ENCODE measurements at places on chromosomes 7 and 10.
A peak's percentile ranks its signal among the peaks of the same experiment; 100 is the strongest.

GRCh38 chr10:1531883-1532597 is 205.3 kb downstream of the ADARB2 start:
- DNase-seq = no peak

- no peak for DNase-seq
Observed at GRCh38 chr10:127739908-127740307, 2.9 kb downstream of the FOXI2 start.

DNA sequence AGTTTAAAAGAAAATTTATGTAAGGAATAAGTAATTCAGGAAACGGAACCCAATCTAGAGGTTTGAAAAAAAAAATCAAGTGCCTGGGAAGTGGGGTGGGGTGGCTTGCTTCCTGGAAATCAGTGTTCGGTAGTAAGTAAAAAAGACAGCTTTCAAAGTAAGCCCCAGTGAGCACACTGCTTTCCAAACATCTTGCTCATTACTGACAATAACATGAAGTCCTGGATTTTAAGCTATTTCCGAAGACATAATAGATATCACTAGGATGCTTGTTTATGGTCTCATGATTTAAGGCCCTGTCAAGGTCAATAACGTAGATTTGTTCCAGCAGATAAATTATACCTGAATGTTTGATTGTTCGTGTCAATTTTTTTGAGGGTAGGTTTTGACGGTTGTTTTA is 1.3 kb downstream of the STAMBPL1 start:
- peak; percentile 9 for DNase-seq

DNA sequence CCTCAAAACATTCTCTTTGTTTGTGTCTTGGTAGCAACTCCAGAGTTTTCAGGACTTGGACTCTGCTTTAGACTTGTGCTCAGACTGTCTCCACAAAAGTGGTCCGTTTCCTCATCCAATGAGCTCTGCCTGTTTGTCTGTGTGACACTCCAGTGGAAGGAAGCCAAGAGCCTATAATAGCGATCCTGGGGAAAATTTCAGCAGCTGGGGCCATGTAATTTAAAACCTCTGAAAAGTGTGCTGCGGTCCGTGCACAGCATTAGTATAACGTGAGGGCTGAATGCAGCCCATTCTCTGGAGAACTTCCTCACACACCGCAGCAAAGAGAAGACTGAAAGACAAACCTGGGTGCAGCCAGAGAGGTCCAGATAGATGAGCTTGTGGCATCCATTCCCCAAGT is at the start of gene LRRC17:
LRRC17 (plus strand) TSS at position 259 of the 400 bp plus-strand sequence. CDS start 20,914 bp downstream, outside the sequence.
- peak; percentile 87 for DNase-seq

DNA sequence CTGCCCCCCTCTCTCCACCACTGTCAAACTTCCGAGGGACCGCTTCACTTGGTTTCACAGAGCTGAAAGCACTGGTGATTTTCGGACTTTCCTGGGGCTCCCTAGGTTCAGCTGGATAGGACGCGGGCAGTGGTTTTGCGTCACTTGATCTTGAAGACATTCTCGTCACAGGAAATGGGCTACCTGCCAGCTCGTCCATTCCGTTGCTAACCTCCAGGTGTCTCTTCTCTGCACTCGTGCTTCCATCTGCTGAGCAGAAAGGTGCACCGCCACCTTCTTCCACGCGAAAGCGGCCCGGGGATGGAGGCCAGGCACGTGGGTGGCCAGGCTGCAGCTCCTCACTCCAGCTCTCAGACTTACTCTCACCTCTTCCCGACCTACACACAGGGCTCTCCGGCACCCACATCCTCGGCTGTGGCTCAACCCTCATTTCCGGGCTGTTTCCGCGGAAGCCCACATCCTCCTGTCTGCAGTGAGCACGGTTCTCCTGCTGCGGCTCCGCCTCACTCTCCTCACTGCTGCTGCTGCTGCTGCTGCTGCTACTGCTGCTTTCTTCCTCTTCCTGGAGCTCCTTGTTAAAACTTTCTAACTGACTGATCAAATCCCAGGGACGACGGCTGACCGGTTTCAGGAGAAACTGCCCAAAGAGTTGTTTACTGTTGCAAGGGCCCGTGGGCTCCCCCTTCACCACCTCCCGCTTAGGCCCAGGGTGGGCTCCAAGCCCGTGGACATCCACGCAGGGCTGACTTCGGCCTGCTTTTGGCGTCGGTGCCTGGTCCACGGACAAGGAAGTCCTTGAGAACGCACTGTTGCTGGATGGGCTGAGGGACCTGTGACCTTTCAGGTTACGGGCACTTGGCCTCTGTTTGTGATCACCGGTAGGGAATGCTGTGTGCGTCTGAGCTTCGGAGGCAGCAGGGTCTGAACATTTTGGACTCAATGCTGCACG is 32.1 kb downstream of the JCAD start:
- no peak for DNase-seq

GRCh38 chr10:103858360-103858759 is 3.0 kb upstream of the SH3PXD2A start:
- DNase-seq = no peak

DNA sequence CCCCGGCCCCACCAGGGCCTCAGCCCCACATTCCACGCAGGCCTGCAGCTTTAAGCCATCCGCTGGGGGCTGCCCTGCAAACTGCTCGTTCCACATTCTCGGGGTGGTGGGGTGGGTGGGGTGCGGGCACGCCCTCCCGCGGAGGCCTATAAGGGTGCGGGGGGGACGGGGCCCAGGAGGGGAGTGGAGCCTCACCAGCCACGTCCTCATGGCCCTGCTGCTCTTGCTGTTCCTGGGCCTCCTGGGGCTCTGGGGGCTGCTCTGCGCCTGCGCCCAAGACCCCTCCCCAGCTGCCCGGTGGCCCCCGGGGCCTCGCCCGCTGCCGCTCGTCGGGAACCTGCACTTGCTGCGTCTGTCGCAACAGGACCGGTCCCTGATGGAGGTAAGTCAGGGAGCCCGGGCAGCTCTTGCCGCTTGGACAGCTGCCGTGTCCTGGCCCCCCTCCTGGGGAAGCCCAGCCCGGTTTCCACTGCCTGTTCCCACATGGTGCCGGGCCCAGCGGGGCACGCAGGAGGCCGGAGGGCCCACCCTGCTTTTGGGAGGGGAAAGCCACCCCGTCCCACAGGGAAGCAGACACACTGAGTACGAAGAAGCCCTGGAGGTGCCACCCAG is at the start of gene CYP2W1:
CYP2W1 (plus strand) TSS at position 178 of the 612 bp plus-strand sequence; CDS start at position 209, 31 bp downstream.
- DNase-seq = no peak

DNA sequence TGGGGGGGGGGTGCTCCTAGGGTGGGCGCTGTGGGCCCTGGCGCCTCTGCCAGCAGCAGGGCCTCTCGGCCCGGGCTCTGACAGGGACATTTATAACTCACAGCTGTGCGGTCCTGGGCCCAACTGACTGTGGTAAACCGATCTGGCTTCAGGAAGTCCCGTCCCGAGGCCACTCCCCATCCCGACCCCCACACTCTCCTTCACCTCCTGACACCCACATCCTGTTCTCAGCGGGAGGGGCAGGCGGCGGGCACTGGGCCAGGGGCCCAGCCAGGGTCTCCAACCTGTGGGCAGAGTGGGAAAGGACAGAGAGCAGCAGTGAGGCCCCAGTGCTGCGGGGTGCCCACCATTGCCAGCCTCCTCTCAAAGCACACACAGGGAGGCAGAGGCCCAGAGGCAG is 69.1 kb downstream of the ZMIZ1 start:
- no peak for DNase-seq

- no peak for DNase-seq
Observed at GRCh38 chr7:92296235-92296634, 50.5 kb downstream of the ANKIB1 start.

GRCh38 chr10:48213047-48213446 is 61.4 kb downstream of the FRMPD2 start:
- DNase-seq = no peak

- peak; percentile 58 for DNase-seq
Observed at GRCh38 chr7:82012453-82012852, 242.6 kb upstream of the HGF start.

DNA sequence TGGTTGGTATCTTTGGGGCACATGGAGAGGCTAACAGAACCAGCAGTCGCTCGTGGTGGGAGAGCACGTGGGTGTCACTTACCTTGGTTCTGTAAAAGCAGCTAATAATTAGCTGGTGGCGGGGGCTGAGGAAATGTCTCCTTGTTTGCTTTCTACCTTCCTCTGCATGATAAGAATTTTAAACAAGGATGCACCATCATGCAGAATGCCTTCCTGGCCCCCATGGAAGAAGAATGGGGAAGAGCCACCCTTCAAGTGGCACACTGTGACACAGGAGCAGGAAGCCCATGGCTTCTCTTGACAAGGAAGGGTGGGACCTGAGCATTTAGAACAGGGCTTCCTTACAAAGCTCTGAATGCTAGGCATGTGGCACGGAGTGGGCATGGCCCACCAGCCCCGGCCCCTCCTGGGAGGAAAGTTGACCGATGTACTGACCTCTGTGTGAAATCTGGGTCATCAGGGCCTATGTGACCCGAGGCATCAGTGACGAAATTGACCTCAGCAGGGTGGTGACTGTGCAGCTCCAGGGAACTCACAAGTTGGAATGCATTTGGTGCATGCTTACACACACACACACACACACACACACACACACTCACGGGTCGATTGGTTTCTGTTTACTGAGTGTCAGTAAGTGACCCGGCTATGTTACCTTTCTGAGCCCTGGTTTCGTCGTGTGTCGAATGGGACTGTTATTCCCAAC is 116.9 kb upstream of the ANLN start:
- DNase-seq = no peak

DNA sequence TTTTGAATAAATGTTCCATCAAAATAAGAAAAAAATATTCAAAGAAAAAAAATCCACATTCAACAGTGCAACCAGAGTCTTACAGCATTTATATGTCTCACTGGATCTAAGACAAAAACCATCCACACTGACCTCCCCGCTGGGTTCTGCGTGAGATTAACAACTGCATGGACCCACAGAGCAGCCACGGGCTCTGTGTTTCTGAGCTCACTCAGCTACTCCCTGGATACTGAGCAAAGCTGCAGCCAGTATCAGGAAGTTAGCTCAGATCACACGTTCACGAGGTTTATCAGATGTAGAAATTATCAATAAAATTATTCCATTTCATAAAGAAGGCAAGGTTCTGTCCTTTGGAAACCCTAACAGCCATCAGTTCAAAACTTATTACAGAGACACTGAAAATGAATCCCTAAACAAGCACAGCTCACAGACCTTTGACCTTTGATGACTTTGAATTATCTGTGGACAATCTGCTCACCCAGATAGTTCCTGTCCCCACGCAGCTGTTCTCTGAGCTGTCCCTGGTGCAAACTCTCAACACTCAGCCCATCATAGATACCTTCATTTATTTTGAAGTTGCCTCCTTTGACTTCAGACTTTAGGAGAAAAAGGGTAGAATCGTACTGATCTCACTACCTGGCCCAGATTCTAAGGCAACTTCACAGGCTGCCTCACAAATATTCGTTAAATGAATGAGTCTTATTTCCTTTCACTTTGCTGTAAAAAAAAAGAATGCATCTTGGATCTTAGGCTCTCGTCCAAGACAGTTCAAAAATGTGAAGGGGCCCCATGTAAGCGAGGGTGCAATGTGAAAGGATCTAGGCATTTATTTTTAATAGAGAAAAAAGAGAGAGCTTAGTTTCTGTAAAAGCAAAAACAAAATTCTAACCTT is 67.7 kb upstream of the SVIL start:
- no peak for DNase-seq

All from NCI-H2081 (cell line).